ENCODE measurements at places on chromosomes 3 and 15.

DNA sequence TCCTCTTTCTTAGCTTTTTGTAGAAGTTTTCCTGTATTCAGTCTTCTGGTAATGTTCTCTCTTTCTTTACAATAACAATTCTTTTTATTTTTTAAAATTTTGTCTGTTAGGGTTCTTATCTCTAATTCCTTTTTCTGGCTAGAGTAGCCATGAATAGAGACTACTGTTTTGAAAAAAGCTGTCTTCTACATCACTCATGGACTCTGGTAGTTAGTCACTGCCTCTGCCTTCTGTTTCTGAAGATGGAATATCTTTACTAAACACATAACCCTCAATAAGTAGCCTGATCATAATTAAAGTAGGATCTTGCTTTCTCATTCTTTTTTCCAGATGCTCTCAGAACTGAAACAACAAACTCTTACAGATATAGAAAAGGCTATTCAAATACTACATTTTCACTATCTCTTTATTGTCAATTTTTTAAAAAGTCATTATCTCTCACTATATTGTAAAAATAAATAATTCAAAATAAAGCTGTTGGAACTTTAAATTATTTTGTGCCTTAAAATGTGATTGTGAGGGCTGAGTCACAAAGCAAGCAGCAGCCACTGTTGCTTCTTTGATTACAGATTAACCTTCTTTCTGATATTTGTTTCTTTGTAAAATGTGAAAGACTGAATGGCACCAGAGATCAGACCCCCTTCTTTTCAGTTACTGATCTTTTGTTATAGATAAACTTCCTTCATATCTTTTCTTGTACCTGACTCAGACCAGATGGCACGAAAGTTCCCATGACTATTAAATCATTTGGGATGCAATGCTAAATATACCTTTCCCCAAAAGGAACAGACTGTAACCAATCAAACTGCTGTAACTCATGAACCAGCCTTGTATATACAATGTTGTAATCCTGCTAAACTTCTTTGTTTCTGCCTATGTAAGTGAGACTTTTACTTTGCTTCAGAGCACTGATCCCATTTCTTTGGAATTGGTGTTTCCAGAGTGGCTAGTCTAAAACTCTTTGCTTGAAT, 1159.5 kb downstream of the IGSF11 start:
- DNase-seq = no peak

- no peak for DNase-seq
These were observed 17.3 kb downstream of the TBC1D2B start for GRCh38 chr15:78060232-78060631.

- DNase-seq = no peak
These were observed 96.5 kb upstream of the PIAS1 start for GRCh38 chr15:67957435-67958132.

GRCh38 chr3:50246517-50246954, 10.5 kb downstream of the GNAI2 start:
- DNase-seq = peak; percentile 90

- no peak for DNase-seq
These were observed 71.0 kb downstream of the OXNAD1 start for GRCh38 chr3:16335772-16336645.

DNA sequence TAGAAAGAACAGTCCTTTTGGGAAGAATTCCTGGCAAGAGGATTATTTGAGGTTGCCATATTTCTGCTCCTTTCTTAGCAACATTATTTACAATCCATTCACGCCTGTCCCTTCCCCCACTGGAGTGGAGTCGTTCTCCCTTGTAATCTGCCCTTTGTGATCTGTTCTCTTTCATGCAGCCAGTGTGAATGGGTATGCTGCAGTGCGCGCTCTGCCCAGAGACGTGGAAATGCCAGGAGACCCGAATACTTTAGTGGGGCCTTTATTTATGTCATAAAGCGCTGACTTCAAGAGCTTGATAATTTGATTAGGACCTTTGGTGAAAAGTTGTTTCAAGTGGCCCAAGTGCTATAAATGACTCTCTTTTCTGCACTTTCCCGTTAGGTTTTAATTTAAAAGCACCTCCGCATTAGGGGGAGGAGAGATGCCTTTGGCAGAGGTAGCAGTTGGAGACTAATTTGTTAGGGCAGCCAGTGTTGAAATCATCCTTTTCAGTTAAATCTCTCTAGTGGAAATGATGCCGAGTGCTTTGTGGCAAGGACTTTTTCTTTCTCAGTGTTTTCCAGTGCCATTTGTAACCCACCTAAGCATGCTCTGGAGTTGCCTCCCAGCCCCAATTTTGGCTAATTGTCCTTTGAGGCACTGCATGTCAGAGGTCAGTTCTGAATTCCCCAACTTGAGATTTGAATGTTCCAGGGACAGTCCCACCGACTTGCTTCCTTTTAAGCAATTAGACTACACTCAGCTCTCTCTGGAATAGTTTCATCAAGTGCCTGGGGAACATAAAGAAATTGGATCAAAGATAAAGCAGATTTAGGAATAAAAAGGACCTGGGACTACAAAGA, 52.4 kb downstream of the PSMD6 start:
- DNase-seq = no peak

DNA sequence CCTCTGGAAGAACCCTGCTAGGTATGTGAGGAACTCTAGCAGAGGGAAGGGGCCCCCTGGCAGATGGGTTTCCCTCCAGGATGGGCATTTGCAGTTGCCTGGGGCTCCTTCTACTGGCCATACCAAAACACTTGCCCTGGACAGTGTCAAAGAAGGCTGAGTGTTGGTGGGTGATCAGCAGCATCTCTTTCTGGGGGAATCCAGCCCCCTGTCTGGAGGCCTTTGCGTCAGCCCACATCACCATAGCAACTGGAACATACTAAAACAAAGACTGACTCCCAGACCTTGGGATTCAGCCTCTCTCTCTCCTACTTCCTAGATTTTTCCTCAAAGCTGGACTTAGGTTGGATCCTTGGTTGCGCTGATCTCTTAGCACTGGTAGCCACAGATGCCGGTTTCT, 8.1 kb downstream of the CEMIP start:
- DNase-seq = no peak

DNA sequence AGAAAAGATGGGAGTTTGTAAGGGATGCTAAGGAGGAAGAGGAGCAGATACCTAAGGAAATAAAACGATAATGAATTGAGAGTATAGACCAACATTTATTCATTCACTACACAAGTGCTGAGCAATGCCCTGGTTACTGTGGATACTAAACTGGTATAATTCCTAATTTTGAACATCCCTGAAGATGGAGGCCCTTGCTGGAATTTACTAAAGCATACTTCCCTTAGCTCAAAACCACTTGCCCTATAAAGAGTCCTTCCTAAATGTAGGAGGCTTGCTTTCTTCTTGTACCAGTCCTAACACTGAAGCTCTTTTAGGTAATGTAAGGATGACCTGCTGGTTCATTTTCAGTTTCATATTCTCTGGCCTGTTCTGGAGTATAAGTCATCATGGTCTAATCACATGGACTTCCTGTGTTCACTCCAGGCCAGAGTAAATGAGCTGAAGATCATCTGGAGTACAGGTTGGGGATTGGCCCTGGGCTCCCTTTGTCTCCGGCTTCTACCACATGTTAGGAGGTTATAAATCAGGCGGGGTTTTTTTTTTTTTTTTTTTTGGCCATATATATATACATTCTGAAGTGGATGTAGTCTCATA, 40.1 kb upstream of the MTMR10 start:
- DNase-seq = no peak

DNA sequence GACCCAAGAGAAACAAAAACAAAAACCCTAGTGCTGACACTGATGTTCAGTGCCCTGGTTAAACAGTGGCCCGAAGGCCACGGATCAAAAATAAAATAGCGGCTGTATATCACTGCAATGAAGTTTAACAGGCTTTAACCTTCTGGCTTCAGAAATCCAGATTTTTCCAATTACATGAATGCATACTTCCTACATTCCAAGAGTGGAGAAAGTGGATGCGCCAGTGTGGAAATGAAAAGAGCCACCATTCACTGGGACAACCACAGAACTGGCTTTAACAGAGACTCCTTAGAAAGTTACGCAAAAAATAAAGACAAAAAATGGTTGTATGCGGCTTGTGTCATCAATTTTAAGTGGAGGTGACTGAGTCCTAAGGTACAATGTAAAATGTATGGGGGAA, 522.2 kb downstream of the FHIT start:
- no peak for DNase-seq

GRCh38 chr3:177622982-177623617, 425.8 kb upstream of the TBL1XR1 start:
- DNase-seq = no peak

- no peak for DNase-seq
These were observed 637.8 kb downstream of the MAGI1 start for GRCh38 chr3:65400899-65401298.

GRCh38 chr15:66617137-66618090, 51.6 kb upstream of the LCTL start:
- DNase-seq = peak; percentile 5

- DNase-seq = no peak
These were observed 13.5 kb downstream of the LRCH3 start for GRCh38 chr3:197804511-197804910.

DNA sequence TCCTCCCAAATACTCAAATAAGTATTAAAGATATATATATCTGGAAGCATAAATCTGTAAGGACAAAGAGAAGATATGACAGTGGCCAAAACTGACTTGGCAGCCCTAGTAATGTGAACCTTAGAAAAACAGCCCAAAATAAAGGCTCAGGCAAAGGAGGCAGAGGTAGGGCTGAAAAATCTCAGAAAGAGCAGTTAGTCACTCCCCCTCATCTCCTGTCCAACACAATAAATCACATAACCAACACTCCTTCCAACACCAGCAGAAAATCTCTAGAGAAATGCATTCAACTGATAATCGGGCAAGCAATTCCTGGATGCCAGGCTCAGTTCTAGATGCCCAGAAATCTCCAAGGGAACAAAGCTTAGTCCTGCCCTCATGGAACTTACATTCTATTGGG, 22.1 kb upstream of the CHRM5 start:
- no peak for DNase-seq

DNA sequence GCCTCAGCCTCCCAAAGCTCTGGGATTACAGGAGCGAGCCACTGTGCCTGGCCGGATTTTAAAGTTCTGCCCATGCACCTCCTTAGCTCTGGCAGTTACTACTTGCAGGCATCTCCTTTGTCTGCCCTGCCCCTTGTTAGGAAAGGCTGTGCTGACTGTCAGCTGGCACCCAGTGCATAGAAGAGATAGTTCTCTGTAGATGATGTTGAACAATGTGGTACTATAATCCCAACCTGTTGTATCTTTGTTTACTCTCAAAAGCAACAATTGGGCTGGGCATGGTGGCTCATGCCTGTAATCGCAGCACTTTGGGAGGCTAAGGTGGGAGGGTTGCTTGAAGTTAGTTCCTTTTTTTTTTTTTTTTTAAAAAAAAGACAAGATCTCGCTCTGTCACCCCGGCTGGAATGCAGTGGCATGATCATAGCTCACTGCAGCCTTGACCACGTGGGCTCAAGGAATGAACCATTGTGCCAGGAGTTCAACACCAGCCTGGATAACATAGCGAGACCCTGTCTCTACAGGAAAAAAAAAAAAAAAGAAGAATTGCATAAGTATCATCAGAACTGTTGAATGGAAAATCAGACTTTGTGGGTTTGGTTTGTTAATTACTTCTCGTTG, 30.6 kb downstream of the FLNB start:
- no peak for DNase-seq

DNA sequence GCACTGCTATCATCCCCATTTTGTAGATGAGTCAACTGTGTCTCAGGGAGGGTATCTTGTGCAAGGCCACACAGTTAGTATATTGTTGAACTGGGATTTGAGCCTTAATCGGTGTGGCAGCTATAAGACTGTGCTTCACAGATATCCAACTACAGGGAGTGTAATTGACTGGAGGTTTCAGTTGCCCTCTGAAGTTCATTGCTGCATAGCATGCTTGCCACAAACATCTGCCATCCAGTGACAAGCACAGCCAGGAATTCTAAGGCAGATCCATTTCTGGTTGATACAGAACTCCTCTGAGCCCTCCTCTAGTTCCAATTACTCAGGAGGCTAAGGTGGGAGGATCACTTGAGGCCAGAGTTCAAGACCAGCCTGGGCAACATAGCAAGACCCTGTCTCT, 16.4 kb downstream of the FSD2 start:
- DNase-seq = no peak

DNA sequence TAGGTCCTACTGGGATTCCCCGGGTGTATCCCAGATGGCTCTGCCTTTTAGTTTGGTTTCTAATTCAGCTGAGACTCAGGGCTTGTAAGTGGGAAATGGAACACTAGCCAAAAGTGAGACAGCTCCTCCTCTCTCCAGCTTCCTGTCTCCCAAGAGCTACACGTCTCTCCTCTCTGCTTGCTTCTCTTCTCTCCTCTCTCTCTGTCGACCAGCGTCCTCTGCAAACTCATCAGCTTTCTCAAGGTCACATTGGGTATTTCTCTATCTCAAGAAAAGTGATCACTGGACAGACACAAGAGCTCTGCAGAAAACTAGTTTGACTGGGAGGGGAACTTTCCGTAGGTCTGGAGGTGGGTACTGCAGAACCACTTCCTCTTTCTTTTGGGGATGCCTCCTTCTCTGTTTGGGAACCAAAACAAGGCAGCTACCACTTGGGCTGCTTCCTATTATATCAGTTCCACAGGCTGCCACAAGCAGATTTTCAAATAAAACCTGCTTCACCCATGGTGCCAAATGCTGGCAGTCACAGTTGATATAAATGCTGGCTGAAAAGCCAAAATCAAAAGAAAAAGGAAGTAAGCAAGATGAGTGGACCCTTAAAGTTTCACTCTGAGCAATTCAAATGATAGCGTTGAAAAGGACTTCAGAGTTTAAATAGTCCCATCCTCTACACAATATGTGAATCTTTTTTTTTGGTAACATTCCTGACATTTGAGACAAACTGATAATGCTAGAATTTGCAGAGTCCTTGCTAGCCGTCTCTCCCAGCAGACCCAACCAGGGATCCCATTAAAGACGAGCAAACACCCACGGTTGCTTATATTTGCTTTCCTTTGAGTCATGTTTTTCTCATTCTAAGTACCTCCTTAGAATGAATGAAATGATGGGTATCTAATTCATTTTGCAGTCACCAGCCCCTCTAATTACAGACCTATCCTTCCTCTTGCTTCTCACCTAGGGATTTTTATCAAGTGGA, 7.2 kb upstream of the DYNC1LI1 start:
- DNase-seq = peak; percentile 5

DNA sequence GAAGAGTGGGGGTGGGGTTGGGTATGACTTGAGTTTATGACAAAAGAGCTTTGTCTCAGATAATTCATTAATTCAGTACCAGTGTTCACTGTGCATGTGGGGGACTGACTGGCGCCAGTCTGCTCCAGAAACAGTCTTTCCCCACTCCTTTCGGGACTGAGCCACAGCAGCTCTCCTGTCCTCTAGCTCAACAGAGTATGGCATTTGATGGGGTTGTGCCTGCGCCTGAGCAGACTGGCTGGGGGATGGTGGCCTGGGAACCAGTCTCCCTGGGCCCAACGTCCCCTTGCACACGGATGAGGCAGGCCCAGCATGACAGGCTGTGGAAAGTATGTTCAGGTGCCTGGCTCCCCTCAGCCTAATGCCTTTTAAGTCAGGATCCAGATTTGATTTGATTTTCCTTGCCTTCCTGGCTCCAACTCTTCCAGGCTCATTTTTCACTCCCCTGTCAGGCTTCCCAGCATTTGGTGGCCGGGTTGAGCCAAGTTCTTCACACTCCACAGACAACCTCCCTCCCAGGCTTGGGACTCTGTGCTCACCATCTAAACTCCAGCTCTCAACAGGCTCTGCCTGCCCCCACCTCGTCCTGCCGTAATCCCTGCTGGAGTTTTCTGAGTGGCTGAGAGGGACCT, 105.0 kb downstream of the MYLK start:
- DNase-seq = no peak

- no peak for DNase-seq
These were observed at the start of gene ZIC4 for GRCh38 chr3:147406028-147406931. Gene ZIC4 (minus strand): TSS chr3:147406543. CDS start chr3:147402797, 3,746 bp downstream.

GRCh38 chr15:40498891-40499290, 28.1 kb downstream of the CHST14 start:
- no peak for DNase-seq

- DNase-seq = no peak
These were observed 314.0 kb upstream of the CDIN1 start for GRCh38 chr15:36265422-36265821.
